ENCODE measurements at places on chromosomes 16 and 17. TPM values are rescaled to one million over a fixed set of nuclear protein-coding genes. Genes with fewer than 3 reads are reported as not detected.

The GLP2R gene
- total RNA-seq = 7.5 TPM

The FKBP10 gene
- 112 TPM for total RNA-seq

The CCL5 gene
- total RNA-seq = 1.2 TPM

The TP53TG3B gene
- 0.24 TPM for total RNA-seq

The ZDHHC1 gene
- total RNA-seq = 7.1 TPM

The TPSG1 gene
- total RNA-seq = not detected

The TK2 gene
- total RNA-seq = 16.4 TPM

The ZNF768 gene
- total RNA-seq = 44.0 TPM

All from A549 treated with Mapracorat at 1 μM for 4 hours (cell line).